ENCODE measurements at places on chromosomes 16 and 17.

DNA sequence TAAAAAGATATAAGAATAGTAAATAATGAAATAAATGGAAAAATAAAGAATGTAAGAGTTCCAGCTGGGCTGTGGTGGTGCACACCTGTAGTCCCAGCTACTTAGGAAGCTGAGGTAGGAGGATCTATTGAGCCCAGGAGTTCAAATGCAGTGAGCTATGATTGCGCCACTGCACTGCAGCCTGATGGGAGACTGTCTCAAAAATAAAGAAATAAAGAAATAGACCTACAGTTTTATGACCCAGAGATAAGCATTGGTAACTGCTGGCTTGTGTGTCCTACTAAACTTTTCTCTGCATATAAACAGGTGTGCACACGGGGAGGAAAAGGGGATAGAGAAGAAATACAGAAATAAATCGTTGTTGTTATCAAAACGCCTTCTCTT lies 7.8 kb upstream of the PDP2 start:
- DNase-seq, result no peak

DNA sequence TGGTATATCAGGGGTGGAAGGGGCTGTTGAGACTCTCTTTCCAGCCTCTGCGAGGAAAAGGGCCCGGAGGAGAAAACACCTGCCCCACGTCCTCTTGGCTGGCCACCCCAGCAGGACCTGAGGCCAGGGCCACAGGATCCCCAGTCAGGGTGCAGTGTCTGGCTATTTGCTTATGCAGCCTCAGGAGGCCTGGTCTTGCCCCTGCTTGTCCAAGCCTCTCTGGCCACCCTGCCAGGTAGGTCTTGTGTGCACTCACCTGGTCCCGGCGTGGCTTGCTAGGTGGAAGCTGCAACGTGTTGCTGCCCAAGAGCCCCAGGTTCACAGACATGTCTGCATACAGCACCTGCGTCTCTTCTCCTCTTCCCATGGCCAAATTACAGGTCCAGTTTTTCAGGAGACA lies 549 bp downstream of the TMEM238L start:
- no peak for DNase-seq

DNA sequence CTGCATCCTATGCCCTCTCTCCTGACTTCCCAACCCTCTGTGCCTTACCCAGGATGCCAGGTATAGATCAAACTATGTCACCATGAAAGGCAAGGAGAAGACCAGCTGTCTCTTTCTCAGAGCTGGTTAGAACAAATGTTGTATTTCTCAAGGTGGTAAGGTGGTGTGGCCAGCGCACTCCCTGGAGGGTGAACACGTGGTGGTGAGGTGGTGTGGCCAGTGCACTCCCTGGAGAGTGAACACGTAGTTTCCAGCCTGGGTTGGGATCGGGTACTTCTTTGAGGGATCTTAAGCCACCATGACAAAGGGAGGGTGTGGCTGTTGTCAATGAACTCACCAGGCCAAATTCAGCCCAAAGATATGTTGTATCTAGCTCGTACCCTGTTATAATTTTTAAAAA lies 26.8 kb downstream of the KATNIP start:
- no peak for DNase-seq

- DNase-seq, result no peak
Observed at GRCh38 chr16:24667244-24667764, 62.1 kb upstream of the TNRC6A start.

- no peak for DNase-seq
Observed at GRCh38 chr16:80717611-80718010, 86.8 kb downstream of the CDYL2 start.

- DNase-seq, result no peak
Observed at GRCh38 chr17:57465610-57466009, 209.3 kb downstream of the MSI2 start.

DNA sequence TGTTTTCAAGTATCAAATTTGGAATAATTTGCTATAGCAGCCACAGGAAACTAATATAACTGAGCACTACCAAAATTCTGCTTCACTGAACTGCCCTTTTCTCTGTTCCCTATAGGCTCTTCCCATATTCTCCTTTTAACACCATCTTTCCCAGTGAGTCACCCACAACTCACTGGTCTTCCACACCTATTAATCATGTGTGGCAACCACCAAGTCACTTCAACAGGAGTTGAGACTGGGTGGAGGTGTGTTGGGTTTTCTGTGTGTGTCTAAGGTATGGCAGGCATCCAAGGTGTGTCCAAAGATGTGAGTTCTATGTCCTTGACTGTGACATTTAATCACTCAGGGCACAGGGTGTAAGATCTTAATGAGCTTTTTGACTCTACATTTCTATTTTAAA lies 610.0 kb upstream of the CDH11 start:
- no peak for DNase-seq
